ENCODE measurements at places on chromosomes 16 and 17. TPM values are rescaled to one million over a fixed set of nuclear protein-coding genes. Genes with fewer than 3 reads are reported as not detected.

The TNFRSF17 gene
- not detected for total RNA-seq

The CACNG3 gene
- total RNA-seq: not detected

The CD7 gene
- 289 TPM for total RNA-seq

DNA sequence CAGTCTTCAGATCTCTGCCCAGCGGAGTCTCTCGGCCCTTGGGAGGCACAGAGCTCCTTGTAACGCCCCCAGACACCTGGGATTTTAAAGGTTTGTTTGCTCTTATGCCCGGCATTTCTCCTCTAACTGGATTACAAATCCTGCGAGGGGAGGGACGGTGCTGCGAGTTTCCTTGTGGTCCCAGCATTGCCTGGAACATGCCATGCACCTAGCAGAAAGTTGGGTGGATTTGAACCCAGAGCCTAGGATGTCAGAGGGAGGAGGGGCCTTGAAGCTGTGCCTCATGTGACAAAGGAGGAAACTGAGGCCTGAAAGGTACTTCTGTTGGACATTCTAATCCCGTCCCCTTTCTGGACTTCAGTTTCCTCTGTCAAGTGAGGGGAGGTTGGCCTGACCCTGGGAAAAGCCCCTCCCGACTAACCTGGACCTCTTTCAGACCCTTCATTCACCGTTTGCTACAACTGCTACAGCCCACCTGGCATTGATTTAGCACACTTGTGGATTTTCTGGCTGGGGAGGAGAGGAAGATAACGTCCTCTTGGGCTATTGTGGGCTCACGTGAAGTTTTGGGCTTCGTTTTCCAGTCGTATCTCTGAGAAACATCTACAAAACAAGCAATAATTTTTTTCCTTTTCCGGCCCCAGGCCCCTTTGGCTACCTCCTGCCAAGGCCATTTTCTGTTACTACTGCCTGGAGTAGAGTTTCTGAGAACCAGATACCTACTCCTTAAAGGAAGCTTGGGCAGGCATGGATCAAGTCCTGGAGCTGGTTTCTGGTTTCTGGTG, 30.9 kb downstream of the MRC2 start:
- DNase-seq: no peak

- DNase-seq: peak; percentile 51
Observed at GRCh38 chr17:3890082-3890877, 2.6 kb downstream of the CAMKK1 start.

GRCh38 chr17:57970710-57971109, 15.5 kb upstream of the CUEDC1 start:
- DNase-seq: no peak

DNA sequence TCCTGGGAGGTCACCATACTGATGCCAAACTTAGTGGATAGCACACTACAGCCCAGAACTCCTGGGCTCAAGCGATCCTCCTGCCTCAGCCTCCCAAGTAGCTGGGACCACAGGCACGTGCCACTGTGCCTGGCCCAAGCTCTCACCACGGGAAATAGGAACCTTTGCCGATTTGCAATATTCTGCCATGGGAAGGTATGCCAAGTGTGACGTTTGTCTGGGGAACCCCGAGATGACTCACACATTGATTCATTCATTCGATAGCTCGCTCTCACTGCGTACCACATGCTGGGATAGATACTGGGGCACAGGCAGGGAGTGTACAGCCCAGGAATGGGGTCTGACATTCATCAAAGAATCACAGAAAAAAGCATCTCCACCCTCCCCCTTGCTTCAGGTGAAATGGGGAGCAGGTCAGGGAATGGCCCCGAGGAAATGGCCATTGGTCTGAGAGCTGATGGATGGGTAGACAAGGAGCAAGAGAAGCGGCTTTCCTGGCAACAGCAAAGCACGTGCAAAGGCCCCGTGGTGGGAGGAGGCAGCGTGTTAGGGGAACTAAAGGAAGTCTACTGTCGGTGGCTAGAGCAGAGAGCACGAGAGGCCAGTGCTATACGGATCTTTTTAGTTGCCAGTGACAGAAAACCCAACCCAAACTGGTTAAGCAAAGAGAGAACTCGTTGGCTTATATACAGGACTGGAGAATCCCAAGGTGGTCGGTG, 44.1 kb downstream of the DNAH17 start:
- peak; percentile 38 for DNase-seq

- DNase-seq: no peak
Observed at GRCh38 chr16:29676989-29677785, 1.8 kb upstream of the QPRT start.

- no peak for DNase-seq
Observed at GRCh38 chr16:82776470-82777146, 149.8 kb downstream of the CDH13 start.

DNA sequence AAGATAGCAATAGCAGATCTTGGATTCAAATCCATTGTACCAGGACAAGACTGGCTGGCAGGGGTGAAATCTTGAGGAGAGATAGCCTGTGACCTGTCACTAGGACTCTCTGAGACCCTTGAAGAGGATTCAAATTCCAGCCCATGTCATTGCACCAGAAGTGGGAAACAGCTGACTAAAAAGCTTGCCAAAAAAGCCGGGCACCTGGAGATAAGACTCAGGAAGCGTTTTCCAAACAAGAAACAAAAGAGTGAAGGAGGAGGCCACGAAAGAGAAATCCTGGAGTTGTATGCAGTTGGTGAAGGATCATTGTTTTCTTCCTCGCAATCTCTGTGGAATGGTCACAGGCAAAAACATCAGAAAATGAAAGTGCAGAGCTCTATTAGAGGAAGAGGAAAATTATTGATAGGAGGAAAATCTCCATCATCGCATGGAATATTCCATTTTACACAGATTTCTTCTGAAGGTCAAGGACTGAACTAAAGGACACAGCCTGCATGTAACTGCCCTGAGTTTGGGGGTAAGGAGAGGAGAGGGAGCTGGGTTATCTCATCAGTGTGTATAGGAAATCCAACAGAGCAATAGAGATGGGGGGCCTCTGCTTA, 9.0 kb upstream of the WSB1 start:
- DNase-seq: no peak

- DNase-seq: no peak
Observed at GRCh38 chr17:76445697-76446448, 7.1 kb downstream of the UBE2O start.

DNA sequence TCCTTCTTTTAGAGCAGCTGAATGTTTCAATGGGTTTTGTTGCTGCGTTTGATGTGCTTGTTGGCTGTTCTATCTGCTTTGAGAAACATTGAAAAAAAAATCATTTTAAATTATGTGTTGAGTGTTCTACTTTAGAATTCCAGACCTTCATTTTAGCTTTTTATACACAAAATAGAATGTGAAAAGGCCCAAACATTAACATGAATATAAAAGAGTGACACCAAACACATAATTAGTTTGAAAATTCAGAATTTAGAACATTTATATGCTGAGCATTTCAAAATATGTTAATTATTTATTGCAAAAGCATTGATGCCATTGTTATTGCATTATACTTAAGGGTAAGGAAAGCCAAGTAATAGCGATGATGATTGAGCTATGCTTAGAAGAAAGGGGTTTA, 2.9 kb downstream of the NFAT5 start:
- no peak for DNase-seq

Data from activated CD8-positive, alpha-beta T cell treated with anti-CD3 and anti-CD28 coated beads for 36 hours (primary cell).